NCI-H460 (cell line): ENCODE measurements at places on chromosomes 16 and 17. TPM values are rescaled to one million over a fixed set of nuclear protein-coding genes. Genes with fewer than 3 reads are reported as not detected.

DNA sequence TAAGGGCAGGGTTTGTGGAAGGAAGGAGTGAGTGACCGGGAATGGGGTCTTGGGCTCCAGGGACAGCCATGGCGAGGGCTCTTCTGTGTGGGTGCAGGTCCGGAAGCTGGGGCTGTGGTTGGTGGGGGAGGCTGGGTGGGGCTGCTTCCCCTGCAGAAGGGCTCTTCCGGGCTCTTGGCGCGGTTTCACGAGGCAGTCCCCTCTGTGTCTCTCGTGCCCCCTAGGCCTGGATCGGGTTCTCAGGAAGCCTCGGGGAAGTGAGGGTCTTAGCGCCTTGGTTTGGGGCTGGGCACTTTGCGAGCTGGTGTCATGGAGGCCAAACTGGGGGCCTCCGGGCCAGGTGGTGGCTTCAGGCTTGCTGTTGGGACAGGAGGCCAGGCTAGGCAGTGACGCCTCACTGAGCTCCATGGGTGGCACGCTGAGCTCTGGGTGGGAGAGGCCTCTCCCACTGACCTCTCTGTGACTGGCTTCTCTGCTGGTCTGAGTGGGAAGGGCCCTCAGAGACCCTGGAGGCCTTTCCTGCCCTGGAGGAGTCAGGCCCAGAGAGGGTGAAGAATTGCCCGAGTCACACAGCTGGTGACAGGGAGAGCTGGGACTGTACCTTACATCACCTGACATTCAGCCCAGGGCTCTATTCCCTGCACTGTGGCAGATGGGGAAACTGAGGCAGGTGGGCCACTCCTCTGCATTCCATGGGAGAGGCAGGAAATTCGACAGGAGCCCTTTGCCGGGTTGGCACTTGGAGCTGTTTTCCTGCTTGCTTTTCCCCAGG, 8.2 kb downstream of the ADCY7 start:
- no peak for DNase-seq

DNA sequence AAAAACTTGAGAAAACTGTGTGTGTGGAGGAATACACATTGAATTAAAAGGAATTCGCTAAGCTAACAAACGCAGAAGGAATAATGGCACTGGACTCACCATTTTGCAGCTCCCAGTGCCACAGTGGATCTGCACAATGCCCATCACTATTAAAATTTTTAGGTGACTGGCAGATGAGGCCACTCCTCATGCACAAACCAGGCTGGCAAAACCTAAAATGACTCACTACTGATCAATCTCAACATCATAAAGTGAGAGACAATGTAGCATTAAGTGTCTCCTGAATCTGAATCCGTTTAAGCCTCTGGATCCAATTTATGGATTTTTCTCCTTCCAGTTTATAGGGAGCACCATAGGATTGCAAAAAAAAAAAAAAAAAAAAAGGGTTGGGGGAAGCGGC, 20.6 kb downstream of the MYH10 start:
- DNase-seq: no peak

MAP2K4 gene
- 29.5 and 36.6 TPM in 2 replicates for total RNA-seq

CDK3 gene
- 4.8 and 7.7 TPM in 2 replicates for total RNA-seq

DNA sequence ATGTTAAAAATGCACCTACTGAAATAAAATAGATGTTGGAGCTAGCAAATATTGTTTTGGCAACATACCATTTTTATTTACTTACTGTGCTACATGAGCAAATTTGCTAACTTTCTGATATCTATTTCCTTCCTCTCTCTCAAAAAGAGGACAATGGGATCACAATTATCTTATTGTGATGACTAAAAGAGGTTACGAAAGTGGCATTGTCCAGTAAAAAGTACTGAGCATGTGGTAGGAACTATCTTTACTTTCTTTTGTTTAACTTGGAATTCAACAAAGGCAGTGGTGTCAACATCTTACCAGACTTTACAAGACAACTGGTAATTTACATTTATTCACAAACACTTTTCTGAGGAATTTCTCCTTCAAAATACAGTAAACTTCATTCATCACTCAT, 1542.6 kb upstream of the CDH8 start:
- DNase-seq: no peak

DNA sequence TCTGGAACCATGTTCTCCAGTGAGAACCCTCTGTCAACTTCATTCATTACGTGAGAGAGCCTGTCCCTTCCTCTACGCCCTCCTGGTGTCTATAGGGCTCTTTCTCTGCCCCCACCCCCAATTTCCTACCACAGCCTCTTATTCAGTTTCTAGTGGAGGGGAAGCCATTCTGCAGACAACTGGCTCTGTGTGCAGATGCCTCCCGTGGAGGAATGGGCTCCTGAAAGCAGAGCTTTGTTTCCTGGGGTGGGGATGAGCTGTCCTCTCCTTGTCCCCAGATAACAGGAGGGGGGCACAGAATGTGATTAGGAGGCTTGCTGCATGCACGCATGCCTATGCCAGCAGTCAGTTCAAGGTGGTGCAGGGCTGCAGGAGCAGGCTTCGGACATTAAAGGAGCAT, 31.6 kb downstream of the MMP15 start:
- no peak for DNase-seq
